T-helper 1 cell (primary cell): ENCODE measurements at places on chromosomes 6 and 20.

DNA sequence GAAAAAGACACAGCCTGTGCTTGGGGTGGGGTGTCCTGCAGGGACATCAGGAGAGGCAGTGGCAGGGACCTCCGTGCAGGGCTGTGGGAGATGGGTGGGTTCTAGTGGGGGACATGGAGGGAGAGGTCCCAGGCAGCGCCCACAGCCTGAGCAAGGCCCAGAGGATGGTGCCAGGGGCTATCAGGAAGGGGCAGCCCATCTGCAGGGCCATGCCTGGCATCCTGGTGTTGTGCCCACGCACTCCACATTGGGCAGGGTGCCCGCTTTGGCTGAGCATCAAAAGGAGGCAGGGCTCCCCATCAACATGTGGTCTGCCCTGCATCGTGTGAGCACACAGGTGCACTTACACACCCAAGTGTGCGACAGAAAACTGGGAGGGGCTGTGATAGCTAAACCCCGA is 184.3 kb upstream of the SNX9 start:
- DNase-seq, result no peak

GRCh38 chr6:39999006-39999867 is 65.0 kb upstream of the MOCS1 start:
- no peak for DNase-seq

DNA sequence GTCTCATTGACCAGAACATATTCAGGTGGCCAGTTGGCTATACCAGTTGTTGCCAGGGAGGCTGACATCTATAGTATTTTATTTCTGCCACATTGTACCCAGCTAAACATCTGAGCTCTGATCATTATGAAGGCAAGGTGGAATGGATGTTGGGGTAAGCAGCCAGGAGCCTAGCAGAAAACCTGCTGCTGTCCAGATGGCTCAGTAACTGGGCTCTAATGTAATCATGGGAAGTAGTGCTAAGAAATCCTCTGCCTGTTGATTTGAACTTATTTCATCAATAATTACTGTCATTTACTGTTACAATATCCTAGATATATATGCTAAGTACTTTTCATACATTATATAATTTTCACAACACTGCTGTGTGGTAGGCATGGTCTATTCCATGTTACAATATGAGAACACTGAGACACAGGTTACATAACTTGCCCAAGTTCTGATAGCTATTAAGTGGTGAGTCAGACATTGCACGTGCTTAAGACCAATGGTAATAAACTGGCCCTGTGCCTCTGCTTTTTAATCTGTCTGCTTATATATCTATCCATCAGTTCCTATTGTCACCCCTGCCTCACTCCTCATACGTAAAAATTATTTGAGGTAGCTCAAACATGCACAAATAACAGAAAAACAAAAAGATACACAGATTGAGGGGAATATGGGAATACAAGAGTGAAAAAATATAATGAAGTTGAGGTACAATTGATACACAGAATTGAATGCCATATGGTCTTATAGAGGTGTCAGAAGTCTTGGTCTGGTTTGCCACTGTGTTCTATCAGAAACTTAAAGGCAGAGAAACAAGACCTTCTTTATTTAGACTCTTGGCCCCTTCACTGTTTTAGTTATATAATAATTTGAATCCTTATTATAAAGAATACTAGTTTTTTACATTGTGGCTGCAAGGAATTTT is 25.2 kb downstream of the TBPL1 start:
- DNase-seq, result no peak

- DNase-seq, result no peak
Measured at GRCh38 chr20:15278041-15278440, 940.6 kb upstream of the FLRT3 start.

DNA sequence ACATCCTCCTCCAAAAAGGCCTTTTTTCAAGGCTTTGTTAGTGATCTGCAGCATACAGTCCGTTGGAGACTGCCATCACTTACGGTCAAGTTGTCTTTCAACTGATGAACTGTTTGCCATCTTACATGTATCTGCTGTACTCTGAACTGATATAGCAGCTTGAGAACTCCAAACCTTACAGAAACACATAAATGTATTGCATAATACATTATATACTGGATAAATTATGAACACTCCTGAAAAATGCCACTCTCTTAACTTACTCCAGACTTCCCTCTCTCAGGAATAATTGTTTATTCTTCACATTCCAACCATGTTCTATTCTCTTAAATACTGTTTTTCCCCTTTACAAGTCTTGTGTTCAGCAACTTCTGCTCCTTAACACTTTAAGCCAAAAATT is 14.6 kb upstream of the RHAG start:
- DNase-seq, result no peak

GRCh38 chr6:63573076-63573898 is 1.0 kb downstream of the LOC128125822 start:
- DNase-seq, result peak; percentile 63

GRCh38 chr6:43977404-43978111 is 149.7 kb downstream of the MRPL14 start:
- no peak for DNase-seq

DNA sequence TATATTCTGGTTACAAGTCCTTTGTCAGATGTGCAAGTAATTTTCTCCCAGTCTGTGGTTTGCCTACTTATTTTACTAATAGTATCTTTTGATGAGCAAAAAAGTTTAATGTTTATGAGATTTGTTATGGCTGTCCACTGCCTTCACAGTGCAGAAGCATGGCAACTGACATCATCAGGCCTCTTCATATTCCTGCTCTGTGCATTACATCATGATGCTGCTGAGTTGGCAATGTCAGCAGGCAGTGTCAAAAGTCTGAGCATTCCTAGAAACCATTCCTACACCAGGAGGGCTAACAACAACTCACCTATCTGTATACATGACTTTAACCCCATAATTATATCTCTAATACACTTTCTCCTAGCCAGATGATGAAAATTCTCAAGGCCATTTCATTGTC is 10.8 kb upstream of the OR2B2 start:
- DNase-seq, result no peak

DNA sequence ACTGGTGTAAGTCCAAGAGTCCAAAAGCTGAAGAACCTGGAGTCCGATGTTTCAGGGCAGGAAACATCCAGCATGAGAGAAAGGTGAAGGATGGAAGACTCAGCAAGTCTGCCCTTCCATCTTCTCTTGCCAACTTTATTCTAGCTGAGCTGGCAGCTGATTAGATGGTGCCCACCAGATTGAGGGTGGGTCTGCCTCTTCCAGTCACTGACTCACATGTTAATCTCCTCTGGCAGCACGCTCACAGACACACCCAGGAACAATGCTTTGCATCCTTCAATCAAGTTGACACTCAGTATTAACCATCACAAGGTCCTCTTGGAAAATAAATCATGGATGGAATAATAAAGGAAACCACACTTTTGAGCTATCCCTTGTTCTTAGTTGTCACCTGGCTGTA is 121.2 kb downstream of the MAP3K7 start:
- DNase-seq, result no peak

- no peak for DNase-seq
Measured at GRCh38 chr6:156190270-156190669, 586.9 kb upstream of the ARID1B start.

- peak; percentile 25 for DNase-seq
Measured at GRCh38 chr6:157323966-157324300, 614 bp upstream of the TMEM242 start.

GRCh38 chr20:44656448-44656847 is 4.9 kb upstream of the ADA start:
- DNase-seq, result no peak

DNA sequence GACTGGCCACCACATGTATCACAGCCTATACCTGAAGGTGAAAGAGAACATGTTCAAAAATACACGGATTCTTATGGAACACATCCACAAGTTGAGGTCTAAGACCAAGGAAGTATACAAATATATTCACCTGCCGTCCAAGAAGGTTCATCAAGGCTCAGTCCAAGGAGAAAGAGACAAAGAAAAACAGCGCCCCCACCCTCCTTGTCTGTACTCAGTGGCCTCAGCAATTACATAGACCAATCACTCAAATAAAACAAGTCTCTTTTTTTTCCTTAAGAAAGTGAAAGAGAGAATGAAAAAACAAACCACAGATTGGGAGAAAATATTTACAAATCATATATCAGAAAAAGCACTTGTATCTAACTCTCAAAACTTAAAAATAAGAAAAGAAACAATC is 19.5 kb downstream of the CPXM1 start:
- DNase-seq, result no peak

DNA sequence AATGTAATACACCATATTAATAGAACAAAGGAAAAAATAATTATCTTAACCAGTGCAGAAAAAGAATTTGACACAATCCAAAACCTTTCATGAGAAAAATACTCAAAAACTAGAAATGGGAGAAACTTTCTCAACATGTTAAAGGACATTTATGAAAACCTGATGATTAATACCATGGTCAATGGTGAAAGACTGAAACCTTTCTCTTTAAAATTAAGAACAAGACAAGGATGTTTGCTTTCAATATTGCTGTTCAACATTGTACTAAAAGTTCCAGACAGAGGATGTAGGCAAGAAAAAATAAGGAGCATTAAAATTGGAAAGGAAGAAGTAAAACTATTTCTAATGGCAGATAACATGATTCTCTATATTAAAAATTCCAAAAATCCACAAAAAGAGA is 981.3 kb upstream of the FLRT3 start:
- no peak for DNase-seq

- no peak for DNase-seq
Measured at GRCh38 chr6:38988736-38989449, 59.7 kb upstream of the GLP1R start.

- DNase-seq, result no peak
Measured at GRCh38 chr6:138227316-138227781, 9.1 kb upstream of the PBOV1 start.

DNA sequence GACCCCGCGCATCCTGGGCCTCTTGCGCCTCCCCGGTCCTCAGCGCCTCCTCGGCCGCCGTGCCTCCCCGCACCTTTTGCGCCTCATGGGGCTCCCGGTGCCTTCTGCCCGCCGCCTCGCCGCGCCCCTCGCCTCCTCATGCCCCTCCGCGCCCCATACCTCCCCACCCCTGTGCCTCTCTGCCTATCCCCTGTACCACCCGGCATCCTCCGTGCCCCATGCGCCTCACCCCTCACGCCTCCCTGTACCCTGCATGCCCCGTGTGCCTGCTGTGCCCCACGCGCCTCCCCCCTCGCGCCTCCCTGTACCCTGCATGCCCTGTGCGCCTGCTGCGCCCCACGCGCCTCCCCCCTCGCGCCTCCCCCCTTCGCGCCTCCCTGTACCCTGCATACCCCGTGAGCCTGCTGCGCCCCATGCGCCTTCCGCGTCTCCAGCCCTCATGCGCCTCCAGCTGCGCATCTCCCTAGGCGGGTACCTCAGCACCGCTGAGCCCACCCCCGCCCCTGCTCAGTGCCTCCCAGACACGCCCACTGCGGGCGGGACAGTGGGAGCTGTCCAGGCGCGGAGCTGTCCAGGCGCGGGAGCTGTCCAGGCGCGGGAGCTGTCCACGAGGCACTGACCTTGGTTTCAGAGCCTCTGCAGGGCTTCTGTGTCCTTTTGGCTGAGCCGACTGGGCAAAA is 37.1 kb downstream of the IGF2R start:
- DNase-seq, result no peak
